ENCODE measurements at places on chromosomes 11 and 22. TPM values are rescaled to one million over a fixed set of nuclear protein-coding genes. Genes with fewer than 3 reads are reported as not detected.

Gene HBE1
- not detected for total RNA-seq

Gene CD248
- total RNA-seq, result 226 TPM

Gene ZBTB16
- total RNA-seq, result 175 TPM

Gene GPHA2
- total RNA-seq, result not detected

Gene POU2AF1
- not detected for total RNA-seq
